Activated CD8-positive, alpha-beta T cell treated with anti-CD3 and anti-CD28 coated beads for 36 hours (primary cell): ENCODE measurements at places on chromosomes 7 and 10. TPM values are rescaled to one million over a fixed set of nuclear protein-coding genes. Genes with fewer than 3 reads are reported as not detected.
A peak's percentile ranks its signal among the peaks of the same experiment; 100 is the strongest.

DNA sequence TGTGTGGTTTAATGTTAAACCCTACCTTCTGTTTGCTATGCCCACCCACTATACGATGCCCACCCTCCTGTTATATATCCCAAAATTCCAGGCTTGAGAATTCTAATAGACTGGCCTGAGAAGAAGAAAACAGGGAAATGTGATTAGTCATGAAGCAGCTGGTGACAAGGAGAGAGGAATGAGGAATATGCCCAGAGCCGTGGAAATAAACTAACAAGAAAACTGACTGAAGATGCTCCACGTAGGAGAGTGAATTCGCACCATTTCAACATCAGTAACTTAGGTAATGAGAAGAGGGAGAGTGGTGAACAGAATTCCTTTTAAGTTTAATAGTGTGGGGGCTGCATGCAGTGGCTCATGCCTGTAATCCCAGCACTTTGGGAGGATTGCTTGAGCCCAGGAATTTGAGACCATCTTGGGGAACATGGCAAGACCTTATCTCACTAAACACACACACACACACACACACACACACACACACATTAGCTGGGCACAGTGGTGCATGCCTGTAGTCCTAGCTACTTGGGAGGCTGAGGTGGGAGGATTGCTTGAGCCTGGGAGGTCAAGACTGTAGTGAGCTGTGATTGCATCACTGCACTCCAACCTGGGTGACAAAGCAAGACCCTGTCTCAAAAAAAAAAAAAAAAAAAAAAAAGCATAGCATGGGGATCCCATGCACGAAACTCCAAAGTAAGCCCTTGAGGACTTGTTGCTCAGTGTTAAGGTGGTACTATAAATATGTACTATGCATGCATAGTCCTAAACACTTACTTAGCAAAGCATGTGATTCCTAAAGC is 16.1 kb upstream of the SYPL1 start:
- no peak overlapping the region for H3K4me3 ChIP-seq
- H3K27me3 ChIP-seq, result peaks cover 1% of the 10 kb centered on the region
- no peak for DNase-seq
- no peak overlapping the region for H3K27ac ChIP-seq

GRCh38 chr7:31263338-31263737 is 77.2 kb downstream of the NEUROD6 start:
- no peak for DNase-seq
- H3K4me3 ChIP-seq, result no peak overlapping the region
- H3K36me3 ChIP-seq, result no peaks in the 10 kb centered on the region

DNA sequence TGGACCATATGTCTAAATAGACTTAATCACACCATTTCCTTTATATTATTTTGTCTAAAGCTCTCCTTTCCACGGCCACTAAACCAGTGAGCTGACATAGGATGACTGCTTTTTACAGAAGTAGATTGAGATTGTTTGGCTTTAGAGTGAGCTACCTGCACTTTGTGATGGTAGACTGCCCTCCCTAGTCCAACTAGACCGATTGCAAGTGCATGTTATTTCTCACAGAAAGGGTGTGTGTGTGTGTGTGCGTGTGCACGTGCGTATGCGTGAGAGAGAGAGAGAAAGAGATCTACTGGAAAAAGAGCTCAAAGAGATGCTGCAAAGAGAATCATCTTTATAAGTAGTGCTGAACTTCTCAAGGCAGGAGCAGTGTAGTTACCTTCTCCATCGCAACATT is 60.7 kb downstream of the VCL start:
- H3K27ac ChIP-seq, result no peak overlapping the region
- no peak overlapping the region for H3K4me3 ChIP-seq
- peaks cover 10% of the 10 kb centered on the region for H3K36me3 ChIP-seq
- no peaks in the 10 kb centered on the region for H3K27me3 ChIP-seq
- H3K4me1 ChIP-seq, result peaks cover 33% of the 10 kb centered on the region
- peak; percentile 50 for DNase-seq

DNA sequence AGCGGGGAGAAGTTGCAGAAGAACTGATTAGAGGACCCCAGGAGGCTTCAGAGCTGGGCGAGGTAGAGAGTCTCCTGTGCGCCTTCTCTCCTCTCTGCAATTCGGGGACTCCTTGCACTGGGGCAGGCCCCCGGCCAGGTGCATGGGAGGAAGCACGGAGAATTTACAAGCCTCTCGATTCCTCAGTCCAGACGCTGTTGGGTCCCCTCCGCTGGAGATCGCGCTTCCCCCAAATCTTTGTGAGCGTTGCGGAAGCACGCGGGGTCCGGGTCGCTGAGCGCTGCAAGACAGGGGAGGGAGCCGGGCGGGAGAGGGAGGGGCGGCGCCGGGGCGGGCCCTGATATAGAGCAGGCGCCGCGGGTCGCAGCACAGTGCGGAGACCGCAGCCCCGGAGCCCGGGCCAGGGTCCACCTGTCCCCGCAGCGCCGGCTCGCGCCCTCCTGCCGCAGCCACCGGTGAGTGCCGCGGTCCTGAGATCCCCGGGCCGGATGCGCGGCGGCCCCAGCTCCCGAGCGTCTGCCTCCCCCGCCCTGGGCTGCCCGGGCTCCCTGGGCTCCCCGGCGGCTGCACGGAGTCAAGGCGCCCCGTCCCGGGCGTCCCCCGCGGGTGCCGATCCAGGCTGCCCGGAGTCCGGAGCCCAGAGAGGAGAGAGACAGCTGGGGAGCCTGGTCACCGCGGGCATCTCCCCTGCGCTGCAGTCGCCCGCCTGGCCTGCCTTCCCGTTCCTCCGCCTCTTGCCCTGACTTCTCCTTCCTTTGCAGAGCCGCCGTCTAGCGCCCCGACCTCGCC is at the start of gene PLAU:
TSS of gene PLAU (plus strand) at position 369 of the 789 bp plus-strand sequence. CDS start 424 bp downstream, outside the sequence.
- peak; percentile 49 for DNase-seq
- no peaks in the 10 kb centered on the region for H3K36me3 ChIP-seq
- H3K4me1 ChIP-seq, result peaks cover 37% of the 10 kb centered on the region
- no peak within 1 kb of the TSS for H3K27ac ChIP-seq
- H3K27me3 ChIP-seq, result peaks cover 59% of the 10 kb centered on the region

- H3K27me3 ChIP-seq, result peaks cover 2% of the 10 kb centered on the region
- no peaks in the 10 kb centered on the region for H3K4me1 ChIP-seq
- H3K36me3 ChIP-seq, result no peaks in the 10 kb centered on the region
- H3K4me3 ChIP-seq, result no peak overlapping the region
- DNase-seq, result no peak
These were observed 176.9 kb downstream of the PTPRN2 start for GRCh38 chr7:158410720-158411119.

DNA sequence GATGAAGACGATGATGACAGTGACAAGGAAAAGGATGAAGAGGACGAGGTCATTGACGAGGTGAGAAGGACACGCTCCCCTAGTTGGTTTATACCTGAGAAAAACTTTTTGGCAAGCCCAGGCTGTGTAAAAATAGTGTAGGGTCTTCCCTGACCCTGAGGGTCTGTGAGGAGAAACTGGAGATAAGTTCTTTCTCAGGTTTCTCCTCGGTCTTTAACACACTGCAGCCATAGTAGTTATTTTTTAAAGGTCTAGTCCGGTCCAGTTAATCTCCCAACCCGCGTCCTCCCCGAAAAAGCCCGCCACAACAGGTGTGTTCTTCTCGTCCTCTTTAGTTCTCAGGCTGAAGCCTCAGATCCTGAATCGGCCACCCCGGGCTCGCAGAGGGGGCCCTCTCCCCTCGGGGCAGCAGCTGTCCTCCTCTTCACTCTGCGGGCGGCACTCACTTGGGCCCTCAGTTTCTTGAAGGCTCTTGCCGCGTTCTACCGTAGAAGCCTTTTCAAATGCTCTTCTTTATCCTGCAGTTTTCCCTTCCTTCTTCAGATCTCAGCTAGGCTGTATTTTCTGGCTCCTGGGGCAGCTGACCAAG is 411 bp downstream of the BCCIP start:
- H3K36me3 ChIP-seq, result peaks cover 25% of the 10 kb centered on the region
- no peak overlapping the region for H3K4me3 ChIP-seq
- no peak overlapping the region for H3K27ac ChIP-seq
- peaks cover 32% of the 10 kb centered on the region for H3K4me1 ChIP-seq
- peak; percentile 22 for DNase-seq
- H3K27me3 ChIP-seq, result no peaks in the 10 kb centered on the region

GRCh38 chr7:116984917-116985316 is 31.6 kb downstream of the ST7 start:
- H3K4me3 ChIP-seq, result no peak overlapping the region
- no peak for DNase-seq
- no peak overlapping the region for H3K27ac ChIP-seq
- no peaks in the 10 kb centered on the region for H3K27me3 ChIP-seq
- H3K36me3 ChIP-seq, result no peaks in the 10 kb centered on the region
- H3K4me1 ChIP-seq, result peaks cover 7% of the 10 kb centered on the region

DNA sequence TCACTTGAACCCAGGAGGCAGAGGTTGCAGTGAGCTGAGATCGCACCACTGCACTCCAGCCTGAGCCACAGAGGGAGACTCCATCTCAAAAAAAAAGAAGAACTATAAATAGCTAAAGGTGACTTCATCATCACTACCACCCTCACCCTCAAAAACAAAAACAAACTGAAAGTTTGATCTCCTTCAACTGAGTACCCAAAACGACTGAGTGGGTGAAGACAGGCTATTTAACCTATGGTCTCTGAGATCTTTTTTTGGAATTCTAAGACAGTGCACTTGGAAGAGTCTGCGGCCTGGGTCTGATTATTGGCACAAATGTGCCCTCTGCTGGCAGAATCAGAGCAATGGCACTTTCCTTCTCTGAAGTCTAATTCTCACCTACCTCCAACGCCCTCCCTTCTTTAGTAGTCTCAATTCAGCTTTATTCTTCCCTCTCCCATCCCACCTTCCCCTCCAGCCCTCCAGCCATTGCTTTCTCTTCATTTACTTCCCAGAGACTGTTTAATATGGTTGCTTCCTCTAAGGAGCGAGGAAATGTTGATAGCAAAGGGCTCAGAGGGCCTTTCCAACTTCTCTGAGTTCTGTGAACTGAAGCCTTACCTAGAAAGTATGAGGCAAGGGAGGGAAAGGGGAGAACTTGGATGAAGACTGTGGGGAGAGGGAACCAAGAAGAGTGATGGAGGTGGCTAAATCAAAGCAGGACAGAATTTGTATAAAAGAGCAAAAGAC is 2.9 kb upstream of the MYOZ1 start:
- H3K27ac ChIP-seq, result peak overlapping the region; percentile 8
- H3K4me3 ChIP-seq, result no peak overlapping the region
- H3K4me1 ChIP-seq, result peaks cover 15% of the 10 kb centered on the region
- DNase-seq, result peak; percentile 55

DNA sequence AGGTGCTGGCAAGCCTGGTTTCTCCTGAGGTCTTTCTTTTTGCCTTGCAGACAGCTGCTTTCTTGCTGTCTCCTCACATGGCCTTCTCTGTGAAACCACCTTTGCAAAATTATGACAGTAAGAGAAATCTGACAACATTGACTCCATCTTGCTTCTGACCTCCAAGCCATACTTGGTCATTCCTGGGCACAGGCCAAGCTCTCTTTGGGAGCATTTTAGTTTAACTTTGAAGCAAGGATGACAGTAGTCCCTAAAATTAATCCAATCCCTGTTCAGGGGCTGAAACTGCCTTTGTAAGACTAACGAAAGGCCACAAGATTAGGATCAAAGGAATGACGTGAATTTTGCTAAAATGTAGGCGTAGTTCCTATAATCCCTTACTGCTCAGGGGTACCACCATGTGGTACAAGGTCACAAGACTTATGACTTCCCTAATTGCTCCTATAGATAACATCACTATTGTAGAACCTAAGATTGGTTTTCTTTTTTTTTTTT is 25.1 kb upstream of the NRBF2 start:
- no peak overlapping the region for H3K27ac ChIP-seq
- no peak overlapping the region for H3K4me3 ChIP-seq
- H3K27me3 ChIP-seq, result peaks cover 2% of the 10 kb centered on the region
- no peaks in the 10 kb centered on the region for H3K36me3 ChIP-seq
- DNase-seq, result no peak

EN2 gene
- not detected for total RNA-seq

OAT gene
- total RNA-seq, result 44.3 TPM

PNLIPRP2 gene
- total RNA-seq, result not detected

OPALIN gene
- not detected for total RNA-seq

FXYD4 gene
- total RNA-seq, result not detected

LIPK gene
- not detected for total RNA-seq
